ENCODE measurements at places on chromosomes 6 and 20.

- DNase-seq, result no peak
These were observed 103.8 kb upstream of the BEND6 start for GRCh38 chr6:56851074-56851473.

DNA sequence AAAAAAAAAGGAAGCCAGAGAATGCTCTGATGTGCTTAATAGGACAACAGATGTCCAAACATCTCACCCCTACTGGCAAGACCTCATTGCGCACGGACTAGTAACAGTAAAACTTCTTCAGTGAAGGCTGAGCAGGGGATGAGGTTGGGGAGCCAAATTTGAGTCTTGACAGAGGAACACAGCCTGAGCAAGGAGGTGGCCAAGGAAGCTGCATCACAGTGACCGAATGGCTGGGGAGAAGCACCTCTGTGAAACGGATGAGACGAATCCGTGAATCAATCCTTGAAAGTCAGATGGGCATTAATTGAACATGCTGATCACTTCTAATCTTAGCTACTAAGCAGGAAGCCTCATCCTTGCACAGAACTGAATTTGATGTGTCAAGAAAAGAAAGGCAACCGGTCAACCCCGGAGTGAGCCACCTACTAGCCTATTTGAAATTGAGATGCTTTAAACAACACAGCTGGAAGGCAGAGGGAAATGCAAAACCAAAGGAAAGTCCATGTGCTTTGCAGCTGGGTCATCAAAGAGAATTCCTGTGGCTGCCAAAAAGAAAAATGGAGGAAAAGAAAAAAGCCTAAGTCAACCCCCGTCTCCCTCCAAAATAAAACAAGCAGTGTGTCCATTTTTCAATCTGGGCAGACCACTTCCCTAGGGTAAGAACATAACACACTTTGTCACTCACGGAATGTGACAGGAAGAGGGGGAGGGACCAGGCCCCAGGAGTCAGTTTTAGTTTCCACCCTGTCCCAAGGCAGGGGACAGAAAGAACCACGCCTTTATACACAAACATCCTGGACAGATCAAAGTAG, 29.5 kb downstream of the PXDC1 start:
- no peak for DNase-seq

DNA sequence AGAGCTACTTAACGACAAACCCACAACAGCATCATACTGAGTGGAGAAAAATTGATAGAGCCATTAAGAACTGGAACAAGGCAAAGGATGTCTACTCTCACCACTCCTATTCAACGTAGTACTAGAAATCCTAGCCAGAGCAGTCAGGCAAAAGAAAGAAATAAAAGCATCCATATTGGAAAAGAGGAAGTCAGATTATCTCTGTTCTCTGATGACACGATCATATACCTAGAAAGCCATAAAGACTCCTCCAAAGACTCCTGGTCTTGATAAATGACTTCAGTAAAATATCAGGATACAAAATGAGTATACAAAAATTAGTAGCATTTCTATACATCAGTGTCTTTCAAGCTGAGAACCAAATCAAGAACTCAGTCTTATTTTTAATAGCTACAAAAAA, 17.0 kb upstream of the FHL5 start:
- DNase-seq, result no peak

GRCh38 chr6:112822769-112823168, 475.6 kb downstream of the RFPL4B start:
- no peak for DNase-seq

DNA sequence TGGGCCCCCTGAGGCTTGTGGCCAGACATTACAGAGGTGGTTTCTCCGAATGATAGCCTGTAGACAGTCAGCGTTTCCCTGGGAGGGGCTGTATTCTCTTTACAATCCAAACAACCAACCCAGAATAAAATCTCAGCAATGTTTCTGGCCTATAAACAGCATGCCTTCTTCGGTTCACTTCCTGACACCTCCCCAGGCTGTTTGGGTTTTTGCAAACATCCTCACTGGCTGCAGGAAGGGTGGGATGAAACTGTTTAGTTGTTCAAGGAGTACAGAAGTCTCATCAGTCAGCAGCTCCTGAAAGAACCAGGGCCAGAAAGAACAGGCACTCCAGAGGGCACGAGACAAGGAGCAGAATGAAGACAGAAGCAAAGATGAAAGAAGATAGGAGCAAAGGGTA, 350.0 kb downstream of the QKI start:
- DNase-seq, result no peak

- DNase-seq, result no peak
These were observed 524.4 kb downstream of the KIF16B start for GRCh38 chr20:16048876-16049275.

- no peak for DNase-seq
These were observed 57.4 kb upstream of the DACT2 start for GRCh38 chr6:168376811-168377483.

GRCh38 chr20:23587631-23588030, 18.1 kb downstream of the CST9 start:
- no peak for DNase-seq

GRCh38 chr6:16058201-16058928, 70.5 kb upstream of the MYLIP start:
- DNase-seq, result no peak

GRCh38 chr20:22833851-22834250, 201.3 kb upstream of the SSTR4 start:
- DNase-seq, result no peak

- DNase-seq, result no peak
These were observed 120.4 kb downstream of the RNF144B start for GRCh38 chr6:18507561-18507960.

- no peak for DNase-seq
These were observed 1.2 kb downstream of the ANGPT4 start for GRCh38 chr20:914727-915498.

DNA sequence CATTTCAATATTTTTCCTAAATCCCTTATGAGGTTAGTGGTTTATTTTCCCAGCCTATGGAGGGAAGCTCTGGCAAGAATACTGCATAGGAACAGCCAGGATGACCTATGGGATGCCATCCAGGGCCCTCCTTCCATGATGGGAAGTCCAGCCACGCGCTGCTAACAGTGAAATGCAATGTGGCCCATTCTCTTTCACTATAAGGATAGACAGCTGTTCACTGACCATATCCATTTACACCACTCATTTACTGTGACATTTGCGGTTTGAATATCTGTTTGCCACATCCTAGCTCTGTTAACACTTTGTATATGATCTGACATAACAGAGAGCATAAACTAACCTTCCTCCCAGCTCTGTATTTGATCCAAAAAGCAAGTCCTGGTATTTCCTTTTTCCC, 471.7 kb downstream of the CBLN4 start:
- no peak for DNase-seq

DNA sequence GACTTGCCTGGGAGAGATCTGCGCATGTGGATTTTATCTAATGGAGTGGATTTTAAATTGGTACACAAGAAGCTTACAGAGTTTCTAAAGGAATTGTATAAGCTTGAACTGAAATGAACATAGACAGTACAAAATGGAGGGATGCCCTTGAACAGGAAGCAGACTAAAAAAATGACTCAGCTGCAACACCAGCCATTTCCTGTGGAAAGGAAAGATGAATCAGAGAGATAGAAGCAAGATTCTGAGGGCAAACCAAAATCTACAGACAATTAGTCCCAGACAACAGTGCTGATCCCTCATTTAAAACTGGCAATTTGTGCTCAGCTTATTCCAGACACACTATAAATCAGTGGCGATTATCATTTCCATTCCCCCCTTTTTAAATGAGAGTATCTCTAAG, 114.6 kb upstream of the TCF21 start:
- DNase-seq, result no peak

GRCh38 chr6:7261852-7262461, 51.0 kb downstream of the SSR1 start:
- peak; percentile 17 for DNase-seq

DNA sequence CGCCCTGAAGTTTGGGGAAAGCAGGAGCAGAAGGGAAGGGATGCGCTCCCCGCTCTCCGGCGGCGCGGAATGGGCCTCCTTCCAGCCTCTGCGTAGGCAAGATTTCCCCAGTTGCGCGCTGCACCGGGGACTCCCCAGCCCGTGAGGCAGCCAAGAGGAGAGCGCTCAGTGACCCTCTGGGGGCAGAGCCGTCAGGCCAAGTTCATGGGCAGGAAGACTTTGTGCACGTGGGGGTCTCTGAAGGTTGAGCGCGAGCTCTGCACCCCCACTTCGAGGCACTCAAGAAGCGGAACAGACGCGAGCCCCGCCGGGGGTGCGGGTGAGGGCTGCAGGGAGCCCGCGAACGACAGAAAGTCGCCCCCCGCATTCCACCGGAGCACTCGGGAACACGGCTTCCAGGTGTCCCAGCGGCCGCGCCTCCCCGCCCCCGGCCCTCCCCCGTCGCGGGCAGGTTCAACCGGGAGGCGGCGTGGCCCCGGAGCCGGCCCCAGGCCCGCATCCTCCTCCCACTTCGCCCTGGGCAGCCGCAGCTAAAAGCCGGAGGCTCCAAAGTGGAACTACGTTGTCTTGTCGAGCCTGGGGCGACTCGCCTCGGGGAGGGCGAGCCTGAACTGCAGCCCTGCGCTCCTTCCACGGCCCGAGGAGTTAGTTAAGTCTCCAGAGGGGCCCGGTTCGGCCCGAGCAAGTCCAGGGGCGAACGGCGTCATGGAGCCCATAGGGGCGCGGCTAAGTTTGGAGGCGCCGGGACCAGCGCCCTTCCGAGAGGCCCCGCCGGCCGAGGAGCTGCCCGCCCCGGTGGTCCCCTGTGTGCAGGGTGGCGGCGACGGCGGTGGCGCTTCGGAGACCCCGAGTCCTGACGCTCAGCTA, at the start of gene PPP1R3G:
PPP1R3G (plus strand) TSS at position 561 of the 867 bp plus-strand sequence; CDS start at position 706, 145 bp downstream.
- no peak for DNase-seq

GRCh38 chr6:145848541-145848940, 33.9 kb upstream of the FBXO30 start:
- DNase-seq, result no peak

DNA sequence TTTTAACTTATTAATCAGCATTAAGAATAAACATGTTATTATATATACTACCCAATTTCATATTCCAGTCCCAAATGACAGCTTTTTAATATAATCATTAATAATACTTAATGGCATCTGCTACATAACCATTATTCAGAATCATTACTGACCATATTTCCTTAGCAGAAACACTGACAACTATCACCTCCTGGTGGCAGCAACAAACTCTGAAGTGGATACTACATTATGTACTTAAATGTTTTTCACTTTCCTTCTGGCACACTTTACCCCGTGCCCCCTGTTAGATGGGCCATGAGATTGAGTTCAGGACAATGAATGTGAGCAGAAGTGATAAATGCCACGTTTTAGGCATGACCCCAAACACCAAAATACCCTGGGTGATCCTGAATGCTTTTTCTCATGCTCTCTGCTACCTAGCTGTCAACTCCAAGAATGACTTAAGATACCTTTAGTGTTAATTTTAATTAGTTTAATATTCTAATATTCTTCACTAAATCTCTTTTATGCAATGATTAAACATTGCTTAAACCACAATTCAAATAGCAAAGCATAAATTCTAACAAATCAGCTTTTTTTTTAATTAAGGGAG, 77.1 kb downstream of the LMBRD1 start:
- no peak for DNase-seq
